ENCODE measurements at places on chromosomes 5 and 9. TPM values are rescaled to one million over a fixed set of nuclear protein-coding genes. Genes with fewer than 3 reads are reported as not detected.

DNA sequence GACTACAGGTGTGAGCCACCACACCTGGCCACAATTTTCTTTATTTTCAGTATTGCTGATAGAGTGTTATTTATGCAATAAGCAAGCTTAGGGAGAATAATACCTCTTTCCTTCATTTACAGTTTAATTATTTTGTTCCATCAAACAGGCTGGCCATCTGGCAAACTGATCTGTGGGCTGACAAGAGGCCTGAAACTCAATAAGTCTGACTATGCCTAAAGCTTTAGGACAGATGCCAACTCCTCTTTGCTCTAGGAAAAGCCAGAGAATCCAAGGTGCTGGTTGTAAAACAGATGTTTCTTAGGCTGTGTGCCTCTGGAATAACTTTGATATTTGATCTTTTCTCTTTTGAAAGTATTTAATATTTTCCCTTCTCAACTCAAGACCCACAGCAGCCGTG is 98.4 kb downstream of the TARS1 start:
- DNase-seq: no peak

DNA sequence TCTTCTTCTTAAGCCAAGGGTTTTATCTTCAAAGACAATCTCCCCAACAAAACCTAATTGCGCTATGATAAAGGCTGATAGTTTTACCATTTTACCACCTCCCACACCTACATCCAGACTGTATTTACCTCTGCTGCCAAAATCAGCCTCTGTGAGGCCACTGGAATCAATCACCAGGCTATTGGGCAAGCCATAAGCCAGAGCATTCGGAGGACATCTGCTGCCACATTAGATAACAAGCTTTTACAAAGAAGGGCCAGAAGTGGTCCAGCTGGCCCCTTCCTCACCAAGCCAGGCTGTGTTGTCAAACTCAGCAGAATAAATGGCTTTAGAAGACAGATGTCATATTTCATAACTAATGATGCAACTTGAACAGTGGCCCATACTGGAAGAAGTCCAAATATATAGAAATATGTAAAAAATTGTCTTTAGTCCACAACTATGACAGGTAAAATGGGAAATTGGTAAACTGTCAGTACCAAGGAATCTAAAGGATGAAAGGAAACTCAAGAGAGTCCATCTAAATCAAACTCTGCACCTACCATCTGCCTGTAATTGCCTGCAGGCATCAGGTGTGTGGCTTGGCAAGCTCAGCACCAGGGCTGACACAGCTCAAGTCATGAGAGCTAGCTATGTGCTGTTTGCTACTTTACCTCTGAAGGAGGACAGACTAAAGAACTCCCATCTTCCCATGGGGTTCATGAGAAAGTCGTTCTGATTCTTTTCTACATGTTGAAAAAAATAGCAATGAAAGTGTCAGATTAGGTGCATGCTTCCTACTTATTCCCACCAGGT is 16.1 kb downstream of the SLC45A2 start:
- DNase-seq: no peak

GRCh38 chr5:607541-608428 is 4.4 kb upstream of the CEP72 start:
- DNase-seq: no peak

DNA sequence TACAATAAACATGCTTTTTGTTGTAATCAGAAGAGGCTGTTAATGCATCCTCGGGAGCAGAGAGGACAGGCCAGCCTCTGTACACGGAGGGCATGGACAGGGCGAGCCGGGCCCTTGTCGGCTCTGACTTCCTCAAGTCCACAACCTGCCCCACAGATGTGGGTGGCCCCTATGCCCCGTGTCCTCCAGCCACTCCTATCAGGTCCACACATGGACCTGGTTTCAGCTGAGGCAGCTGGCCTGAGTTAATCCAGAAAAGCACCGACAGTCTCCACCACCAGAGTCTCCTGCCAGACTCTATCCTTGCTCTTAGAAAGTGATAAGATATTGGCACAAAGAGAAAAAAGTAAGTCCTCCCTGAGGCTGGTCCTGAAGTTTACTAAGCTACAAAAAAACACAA is 52.4 kb upstream of the PHYKPL start:
- DNase-seq: no peak

DNA sequence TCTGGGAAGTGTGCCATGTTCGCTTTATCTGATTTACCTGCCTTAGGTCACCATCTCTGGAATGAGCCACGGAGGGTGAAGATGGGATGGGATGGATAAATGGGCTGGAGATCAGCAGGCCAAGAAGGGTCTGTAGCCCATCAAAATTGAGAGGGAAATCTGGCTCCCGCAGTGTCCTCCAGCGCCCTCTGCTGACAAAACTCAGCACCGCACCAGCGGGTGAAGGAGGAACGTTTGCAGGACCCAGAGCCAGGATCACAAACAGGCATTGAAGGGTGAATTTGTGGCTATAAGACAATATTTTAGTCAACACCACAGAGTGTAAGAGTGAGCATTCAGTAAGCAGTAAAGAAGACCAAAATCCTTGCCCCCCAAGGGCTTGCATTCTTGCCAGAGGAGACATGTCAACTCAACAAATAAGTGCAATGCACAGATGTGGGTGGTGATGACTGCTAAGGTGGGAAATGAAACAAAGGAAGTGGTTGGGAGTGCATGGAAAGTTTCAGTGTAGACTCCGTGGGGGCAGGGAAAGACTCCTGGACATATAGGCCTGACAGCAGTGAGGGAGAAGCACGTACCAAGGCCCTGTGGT is 124.4 kb downstream of the TENT4A start:
- no peak for DNase-seq

- DNase-seq: no peak
Measured at GRCh38 chr9:138105561-138106505, 228.3 kb downstream of the CACNA1B start.

DNA sequence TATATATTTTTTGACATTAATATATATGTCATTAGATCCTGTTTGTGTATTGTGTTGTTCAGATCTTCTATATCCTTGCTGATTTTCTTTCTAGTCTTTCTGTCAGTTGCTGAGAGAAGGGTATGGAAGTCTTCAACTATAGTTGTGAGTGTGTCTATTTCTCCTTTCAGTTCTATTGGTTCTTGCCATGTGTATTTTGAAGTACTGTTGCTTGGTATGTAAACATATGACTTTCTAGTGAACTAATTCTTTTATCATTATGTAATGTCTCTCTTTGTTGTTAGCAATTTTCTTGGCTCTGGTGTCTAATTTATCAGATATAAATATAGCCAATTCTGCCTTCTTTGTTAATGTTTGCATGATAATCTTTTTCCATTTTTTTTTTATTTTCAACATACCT is 84.3 kb upstream of the CAST start:
- DNase-seq: no peak

DNA sequence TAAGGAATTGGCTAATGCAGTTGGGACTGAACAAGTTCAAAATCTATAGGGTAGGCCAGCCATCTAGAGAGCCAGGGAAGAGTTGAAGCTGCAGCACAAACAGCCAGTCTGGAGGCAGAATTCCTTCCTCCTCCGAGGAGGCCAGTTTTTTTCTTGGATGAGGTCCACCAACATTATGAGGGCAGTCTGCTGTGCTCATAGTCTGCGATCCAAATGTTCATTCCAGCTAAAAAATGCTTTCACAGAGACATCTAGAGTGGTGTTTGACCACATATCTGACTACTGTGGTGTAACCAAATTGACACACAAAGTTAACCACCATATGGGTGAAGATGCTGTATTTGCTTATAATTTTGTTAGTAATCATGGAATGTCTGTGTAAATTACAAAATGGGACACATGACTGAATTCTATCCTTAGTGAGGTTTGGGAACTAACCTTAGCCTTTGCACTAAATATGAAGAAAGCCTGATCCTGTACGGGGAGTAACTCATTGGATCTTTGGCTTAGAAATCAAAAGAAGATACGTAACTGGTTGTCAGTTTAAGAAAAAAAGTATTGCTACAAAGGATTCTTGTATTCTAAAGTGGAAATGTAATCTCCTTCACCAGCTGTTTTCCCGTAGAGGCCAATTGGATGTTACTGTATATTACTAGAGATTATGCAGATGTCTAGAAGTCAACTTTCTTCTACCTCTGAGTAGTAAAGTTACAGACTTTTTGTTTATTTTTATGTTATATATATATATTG is 70.6 kb downstream of the SPIN1 start:
- DNase-seq: no peak

- DNase-seq: no peak
Measured at GRCh38 chr9:17631396-17631795, 52.5 kb downstream of the SH3GL2 start.

GRCh38 chr5:127961763-127962145 is 121.8 kb upstream of the SLC12A2 start:
- DNase-seq: no peak

DNA sequence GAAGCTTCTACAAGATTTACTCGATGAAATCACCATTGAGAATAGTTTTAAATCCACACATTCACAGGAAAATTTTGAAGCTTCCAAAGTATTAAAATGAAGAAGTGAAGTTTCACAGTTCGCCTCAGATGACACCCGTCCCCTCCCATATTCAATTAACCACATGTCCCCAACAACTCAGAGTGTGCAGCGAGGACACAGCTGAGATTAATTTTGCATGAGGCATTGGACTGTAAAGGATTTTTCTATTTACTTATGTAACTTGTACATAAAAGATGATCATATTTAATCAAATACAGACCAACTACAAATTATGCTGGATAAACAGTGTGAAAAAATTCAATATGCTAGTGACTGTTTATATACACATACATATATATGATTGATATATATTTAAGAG is 84.7 kb upstream of the OLFM1 start:
- no peak for DNase-seq

- DNase-seq: no peak
Measured at GRCh38 chr9:136795000-136795348, 1.2 kb upstream of the CCDC183 start.

DNA sequence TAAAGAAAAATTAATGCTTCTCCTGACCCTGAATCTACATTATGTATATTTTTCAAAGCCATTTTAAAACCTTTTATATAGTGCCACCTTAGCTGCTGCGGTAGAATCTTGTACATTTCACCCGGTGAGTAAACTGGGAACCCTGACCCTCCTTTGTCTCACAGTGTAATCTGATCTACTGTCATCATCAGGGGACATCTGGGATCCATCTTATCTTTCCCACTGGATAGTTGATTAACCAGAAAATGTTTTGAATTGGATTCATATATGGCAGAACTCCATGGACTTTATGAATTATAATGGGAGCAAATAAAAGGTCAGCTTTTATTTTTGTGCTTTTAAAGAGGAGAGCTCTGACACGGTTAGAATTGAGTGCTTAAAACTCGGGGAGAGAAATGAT is 95.0 kb downstream of the ADAMTSL1 start:
- no peak for DNase-seq

DNA sequence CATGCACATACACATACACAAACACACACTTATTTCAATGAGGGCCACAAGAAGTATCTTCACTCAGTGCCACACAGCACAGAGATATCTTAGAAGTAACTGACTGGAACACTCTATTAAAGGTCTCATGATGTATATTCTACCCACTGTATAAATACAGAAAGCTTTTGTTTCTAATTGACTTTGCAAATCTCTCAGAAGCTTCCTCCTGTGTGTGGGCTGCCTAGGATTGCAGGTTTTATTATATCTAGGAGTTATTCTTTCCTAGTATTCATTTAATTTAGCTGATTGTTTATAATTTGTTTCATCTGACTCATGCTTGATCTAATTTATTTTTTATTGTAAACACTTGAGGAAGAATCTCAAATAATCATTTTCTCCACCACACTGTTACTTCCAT is 262.4 kb upstream of the ACTBL2 start:
- no peak for DNase-seq

DNA sequence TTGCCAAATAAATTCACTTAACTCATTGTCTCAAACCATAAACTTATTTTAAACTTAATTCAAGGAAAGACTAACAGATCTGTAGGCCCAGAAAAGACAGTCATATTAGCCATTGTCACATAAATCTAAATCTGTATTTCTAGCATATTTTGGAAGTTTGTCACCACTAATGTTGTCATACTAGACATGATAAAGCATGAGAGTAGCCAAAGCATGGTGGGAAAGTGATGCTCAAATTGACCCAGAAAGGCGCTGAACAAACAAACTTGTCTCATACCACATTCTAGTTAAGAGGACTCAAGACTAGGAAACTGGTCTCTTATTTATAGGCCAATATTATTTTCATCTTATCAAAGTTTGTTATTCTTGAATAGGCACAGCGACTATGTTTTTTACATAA is 99.4 kb downstream of the VCAN start:
- no peak for DNase-seq

DNA sequence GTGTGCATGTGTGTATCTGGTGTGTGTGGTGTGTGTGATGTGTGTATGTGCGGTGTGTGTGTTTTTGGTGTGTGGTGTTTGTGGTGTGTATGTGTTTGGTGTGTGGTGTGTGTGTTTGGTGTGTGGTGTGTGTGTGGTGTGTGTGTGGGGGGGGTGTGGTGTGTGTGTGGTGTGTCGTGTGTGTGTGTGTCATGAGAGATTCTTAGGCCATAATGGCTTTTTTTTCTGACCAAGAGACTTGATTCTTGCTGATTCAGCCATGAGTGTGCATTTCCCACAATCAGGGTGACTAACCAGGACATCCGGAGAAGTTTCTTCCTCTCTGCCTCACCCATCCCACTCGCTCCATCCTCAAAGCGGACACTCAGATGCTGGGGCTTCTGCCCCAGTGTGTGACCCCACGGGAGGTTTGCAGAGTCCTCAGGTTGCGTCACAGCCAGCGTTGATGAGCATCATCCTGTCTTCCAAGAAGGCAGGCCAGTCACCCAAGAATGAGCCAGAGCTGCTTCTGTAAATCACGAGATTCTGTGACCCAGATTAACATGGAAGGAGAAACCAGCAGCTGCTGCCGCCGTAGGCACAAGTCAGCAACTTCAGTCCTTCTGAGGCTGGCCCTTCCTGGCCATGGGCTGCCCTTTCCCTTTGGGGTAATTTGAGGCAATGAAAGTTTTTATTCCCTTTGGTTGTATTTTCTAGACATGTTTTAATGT is 12.5 kb upstream of the CTSL start:
- DNase-seq: peak; percentile 95

The PCAT7 gene
- not detected for total RNA-seq

The ACER2 gene
- total RNA-seq: 4.1 TPM

The NR5A1 gene
- not detected for total RNA-seq

The ZNF483 gene
- total RNA-seq: 2.5 TPM

The ADAMTSL1 gene
- total RNA-seq: 2.8 TPM

Measured in epithelial cell of proximal tubule (primary cell).